ENCODE measurements at places on chromosomes 5 and 9.

- DNase-seq = no peak
These were observed 159.4 kb downstream of the GNAQ start for GRCh38 chr9:77872177-77872576.

DNA sequence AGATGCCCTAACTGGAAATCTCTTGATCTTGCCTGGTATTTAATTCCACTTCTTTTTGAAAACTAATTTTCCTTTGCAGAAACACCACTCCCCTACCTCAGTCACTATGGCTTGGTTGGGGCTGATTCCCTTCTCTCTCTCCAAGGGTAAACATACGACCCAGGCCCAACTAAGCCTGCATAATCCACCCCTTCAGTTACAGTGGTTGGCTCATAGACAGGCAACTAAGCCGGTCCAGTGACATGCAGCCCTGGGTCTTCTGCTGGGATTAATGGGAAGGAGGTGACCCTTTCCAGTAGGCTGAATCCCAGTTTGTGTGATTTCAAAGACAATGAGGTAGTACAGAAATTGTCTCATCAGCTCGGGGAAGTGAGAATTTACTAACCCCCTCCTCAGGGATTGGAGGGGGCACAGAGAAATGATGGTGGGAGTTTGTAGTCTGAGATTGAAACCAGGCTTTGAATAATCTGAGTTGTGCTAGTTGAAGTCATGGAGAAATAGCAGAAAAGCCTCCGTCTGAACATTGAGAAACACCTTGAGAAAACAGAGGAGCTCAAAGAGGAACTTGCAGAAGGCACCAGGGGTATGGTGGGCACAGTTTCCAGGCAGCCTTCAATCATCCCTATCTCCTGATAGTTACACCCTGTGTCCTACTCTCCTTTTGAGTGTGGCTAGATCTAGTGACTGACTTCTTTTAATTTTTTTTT, 148.9 kb downstream of the GCNT1 start:
- DNase-seq = no peak

DNA sequence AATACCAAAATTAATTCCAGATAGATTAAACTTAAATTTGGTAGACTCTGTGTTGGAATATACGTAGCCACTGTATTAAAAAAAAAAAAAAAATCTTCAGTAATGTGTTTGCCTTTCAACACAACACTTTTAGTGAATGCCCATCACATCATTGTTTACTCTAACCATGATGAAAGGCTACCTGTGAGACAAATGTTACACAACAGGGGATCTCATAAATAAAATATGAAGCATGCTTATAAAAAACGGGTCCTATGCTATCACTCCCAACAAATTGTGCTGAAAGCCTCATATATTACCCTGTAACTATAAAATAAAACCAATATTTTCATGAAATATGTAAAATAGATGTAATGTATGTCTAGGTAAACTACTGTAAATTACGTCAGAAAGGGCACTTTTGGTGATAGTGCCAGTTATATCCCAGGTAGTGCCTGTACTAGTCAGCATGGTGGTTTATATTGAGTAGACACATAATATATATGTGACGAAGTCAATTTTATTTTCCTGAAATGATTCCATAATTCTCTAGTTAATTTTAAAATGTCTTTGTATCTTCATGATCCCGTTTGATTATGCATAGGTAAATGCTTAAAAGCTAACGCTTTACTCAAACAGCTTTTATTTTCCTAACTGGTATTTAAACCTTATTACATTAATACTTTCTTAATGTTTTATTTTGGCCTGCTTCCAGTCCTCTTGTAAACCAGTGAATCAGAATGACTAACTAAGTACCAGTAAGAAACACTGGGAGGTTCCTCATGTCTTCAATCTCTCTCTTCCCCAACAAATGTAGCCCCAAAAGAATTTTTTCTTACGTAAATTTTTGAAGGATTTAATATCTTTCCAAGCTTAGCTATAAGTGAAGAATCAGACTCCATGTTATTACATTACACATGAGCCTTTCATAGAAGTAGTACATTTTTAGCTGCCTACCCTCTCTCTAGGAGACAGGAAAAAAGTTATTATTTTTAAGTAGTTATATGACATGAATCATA, 420.3 kb downstream of the GABRG2 start:
- peak; percentile 13 for DNase-seq

DNA sequence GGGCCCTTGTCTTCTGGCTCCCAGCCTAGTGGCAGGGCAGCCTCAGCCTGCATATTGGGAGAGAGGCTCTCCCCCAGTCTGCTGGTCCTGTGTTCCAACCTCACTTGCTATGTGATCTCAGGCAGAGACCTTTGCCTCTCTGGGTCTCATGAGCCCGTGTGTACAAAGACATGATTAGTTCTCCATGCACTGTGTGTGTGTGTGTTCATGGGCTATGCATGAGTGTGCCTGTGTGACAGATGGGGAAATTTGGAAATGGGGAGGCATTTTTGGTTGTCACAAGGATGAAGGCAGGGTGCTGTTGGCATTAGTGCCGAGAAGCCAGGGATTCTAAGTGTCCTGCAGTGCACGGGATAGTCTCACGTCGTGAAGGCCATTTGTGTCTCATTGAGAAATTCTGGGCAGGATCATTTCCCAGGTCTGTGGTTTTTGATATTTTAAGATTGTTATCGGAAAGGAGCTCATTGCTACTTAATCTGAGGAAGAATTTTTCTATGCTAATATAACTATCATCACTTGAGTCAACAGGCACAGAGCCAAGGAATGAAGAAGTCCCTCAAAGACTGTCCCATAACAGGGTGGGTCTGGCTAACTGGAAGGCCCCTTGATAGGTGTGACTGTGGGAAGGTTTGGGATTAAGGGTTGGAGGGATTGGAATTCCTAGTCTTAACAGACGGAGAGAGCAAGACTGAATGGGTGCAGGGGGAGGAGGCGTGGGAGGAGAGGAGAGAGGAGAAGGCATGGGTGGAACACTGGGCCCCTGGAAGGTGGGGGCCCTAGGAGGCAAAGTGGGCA, 168.5 kb downstream of the RGS3 start:
- DNase-seq = peak; percentile 31

DNA sequence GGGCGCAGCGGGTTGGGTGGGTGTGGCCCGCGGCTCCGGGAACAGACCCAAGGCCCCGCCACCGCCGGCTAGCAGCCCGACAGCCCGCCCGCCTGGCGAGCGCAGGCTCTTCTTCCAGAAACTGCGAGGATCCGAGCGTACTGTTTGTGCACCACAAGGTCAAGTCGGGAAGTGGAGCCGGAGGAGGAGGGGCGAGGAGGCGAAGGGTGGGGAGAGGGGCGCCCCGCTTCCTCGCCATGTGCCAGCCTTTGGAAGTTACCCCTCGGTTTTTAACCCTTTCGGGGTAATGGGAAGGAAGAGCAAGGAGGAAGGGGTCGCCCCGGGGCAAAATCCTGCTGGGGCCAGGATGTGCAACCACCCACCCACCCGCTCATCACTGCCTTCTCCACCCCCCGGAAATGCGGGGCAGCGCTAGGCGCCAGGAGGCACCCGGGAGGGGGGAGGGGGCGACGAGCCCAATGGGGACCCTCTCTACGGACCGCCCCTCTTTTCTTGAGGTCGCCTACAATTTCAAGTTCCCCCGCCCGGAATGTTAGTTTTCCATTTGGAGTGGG, 1.1 kb upstream of the JADE2 start:
- peak; percentile 70 for DNase-seq

DNA sequence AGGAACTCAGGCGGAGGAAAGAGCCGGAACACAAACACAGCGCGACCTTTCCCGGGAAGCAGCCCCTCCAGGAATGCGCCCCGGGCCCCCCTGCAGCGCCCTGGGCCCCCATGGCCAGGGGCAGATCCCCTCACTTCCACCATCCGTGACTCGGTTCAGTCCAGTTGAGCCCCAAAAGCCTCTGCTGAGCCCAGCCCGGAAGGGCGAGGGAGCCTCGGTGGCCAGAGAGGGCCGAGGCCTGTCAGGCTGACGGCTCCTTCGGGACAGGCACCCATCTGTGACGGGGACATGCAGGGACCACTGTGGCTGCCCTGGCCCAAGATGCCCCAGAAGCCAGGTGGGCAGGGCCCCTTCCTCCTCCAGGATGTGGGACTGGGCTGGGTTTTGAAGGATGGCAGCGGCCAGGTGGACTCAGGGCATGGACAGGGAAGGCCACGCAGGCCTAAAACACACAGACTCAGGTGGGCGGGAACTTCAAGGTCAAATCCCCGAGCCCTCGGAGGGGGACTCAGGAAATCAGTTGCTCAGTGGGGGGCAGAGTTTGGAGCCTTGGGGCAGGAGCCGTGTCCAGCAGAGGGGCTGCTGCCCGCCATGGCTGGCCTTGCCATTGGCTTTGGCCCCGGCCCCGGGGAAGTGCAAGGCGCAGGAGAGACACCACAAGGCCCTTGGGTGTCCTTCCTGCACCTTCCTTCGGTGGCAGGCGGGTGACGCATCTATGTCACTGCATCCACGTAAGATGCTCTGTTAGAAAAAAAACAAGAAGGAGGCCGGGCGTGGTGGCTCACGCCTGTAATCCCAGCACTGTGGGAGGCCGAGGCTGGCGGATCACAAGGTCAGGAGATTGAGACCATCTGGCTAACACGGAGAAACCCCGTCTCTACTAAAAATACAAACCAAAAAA, 29.7 kb upstream of the ABO start:
- DNase-seq = no peak

DNA sequence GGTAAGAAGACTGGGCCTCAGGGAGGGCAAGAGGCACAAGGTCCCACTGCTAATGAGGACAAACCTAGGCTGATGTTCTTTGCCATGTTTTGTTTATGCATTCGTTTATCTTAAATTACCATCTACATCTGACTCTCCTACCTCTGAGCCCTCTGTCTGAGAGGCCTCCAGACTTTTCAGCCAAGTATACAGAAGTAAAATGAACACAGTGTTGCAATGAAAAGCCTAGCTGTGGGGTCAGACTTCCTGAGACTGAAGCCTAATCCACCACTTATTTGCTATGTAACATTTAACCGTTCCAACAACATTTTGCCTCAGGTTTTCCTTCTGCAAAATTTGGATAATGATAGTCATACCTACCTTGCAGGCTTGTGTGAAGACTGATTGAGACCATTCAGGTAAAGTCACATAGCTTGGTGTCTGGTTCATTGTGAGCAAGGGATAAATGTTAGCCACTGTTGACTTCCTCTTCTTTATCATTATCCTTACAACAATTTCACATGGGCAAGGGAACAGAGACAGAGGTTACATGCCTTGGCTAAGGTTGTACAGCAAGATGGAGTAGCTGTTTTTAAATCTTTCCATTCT, 374.9 kb upstream of the CLINT1 start:
- DNase-seq = no peak

DNA sequence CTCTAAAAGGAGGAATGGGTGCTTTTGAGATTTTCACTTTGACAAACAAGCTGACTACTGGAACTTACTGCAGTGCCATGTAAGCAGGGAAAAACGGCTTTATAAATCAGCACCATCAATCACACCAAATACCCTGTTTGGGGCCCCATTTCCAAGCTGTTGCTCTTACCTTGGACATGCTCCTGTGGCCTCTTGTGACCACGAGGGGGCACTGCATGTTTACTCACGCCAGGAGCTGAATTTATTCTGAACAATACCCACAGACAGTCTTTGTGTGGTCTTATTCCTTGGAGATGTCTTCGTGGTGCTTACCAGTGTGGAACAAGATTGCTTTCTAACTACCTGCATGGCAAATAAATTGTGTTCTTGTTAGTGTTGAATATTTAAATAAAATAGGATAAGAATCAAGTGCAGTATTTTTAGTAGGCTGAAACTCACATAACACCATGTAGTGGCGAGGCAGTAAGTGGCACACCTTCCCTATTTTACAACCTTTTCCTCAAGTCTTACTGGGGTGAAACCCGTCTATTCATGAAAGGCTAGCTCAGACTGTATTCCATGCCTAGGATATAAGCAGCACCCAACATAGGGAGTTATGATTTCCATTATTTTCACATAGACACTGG, 155.5 kb upstream of the NMUR2 start:
- DNase-seq = peak; percentile 73

GRCh38 chr5:19853616-19854240, 134.3 kb downstream of the CDH18 start:
- DNase-seq = peak; percentile 28

DNA sequence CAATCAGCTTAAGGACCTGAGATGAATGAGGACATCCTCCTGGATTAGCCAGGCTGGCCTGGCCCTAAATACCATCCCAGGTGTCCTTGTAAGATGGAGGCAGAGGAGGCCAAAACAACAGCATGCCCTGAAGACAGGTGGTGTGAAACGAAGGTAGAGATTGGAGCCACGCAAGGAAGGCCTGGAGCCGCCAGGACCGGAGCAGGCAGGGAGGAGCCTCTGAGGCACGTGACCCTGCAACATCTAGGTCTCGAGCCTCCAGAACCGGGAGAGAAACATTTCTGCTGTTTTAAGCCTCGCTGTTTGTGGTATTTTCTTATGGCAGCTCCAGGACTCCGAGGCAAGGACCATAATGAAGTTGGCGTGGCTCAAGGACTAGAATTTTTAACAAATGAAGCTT, 9.7 kb upstream of the COL5A1 start:
- no peak for DNase-seq

DNA sequence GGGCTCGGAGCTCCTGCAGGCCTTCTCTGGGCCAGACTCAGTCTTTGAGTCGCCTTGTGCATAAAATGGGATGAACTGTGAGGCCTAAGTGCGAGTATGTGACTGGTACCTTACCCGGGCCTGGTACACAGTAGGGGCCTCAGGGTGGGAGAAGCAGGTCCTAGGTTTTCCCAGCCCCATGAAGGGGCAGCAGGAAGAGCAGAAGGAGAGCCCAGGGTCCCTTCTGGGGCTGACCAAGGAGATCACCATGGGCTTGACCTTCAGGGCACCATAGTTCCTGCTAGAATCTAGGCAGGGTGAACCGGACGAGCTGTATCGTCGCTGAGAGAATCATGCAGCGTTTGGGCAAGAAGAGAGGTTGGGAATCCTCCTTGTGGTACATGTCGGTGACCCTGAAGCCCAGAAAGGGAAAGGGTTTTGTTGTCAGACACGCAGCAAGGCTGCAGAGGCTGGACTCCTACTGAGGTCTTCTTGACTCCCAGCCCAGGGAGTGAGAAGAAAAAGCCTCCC, 373 bp upstream of the PHYKPL start:
- no peak for DNase-seq
